ENCODE measurements at places on chromosomes 3 and 15. TPM values are rescaled to one million over a fixed set of nuclear protein-coding genes. Genes with fewer than 3 reads are reported as not detected.

GRCh38 chr3:112409041-112409440 lies 76.1 kb downstream of the CD200 start:
- no peak for DNase-seq
- H3K27me3 ChIP-seq, result no peaks in the 10 kb centered on the region
- H3K36me3 ChIP-seq, result peaks cover 7% of the 10 kb centered on the region
- no peak overlapping the region for H3K4me3 ChIP-seq
- peaks cover 5% of the 10 kb centered on the region for H3K4me1 ChIP-seq
- no peak overlapping the region for H3K27ac ChIP-seq

DNA sequence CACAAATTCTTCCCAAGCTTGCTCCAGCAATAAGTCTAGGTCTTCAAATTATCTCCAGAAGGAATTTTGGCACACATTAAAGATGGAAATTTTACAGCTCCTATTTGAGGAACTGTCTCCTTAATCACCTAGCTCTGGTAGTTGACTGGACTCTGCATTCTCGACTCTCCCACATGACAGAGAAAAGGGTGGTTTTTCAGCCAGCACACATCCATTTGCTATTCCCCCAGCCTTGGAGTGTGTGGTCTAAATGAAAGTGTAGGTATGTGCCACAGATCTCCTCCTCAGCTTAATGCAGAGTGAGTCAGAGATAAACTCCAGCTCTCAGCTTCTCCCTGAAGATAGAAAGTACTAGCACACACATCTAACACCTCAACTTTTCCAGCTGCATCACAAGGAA lies 62.2 kb upstream of the ALCAM start:
- peaks cover 10% of the 10 kb centered on the region for H3K36me3 ChIP-seq
- H3K4me1 ChIP-seq, result no peaks in the 10 kb centered on the region
- H3K27ac ChIP-seq, result no peak overlapping the region
- no peak overlapping the region for H3K4me3 ChIP-seq

- peaks cover 40% of the 10 kb centered on the region for H3K27me3 ChIP-seq
- no peaks in the 10 kb centered on the region for H3K36me3 ChIP-seq
- H3K27ac ChIP-seq, result peak overlapping the region; percentile 35
- H3K4me1 ChIP-seq, result peaks cover 65% of the 10 kb centered on the region
- no peak for DNase-seq
Observed at GRCh38 chr3:184566441-184567414, 5.1 kb downstream of the EPHB3 start.

Gene TEX9
- total RNA-seq, result 21.3 TPM

Gene P2RY1
- total RNA-seq, result 8.6 TPM

Gene SPINT1
- 1.3 TPM for total RNA-seq

Measured in neural crest cell (in vitro differentiated cells).